ENCODE measurements at places on chromosomes 3 and 15.

- no peak for DNase-seq
These were observed 44.2 kb downstream of the SGO1 start for GRCh38 chr3:20141851-20142250.

- no peak for DNase-seq
These were observed 45.2 kb upstream of the SYNPR start for GRCh38 chr3:63232764-63233396.

GRCh38 chr3:100957261-100957986, 35.8 kb downstream of the ABI3BP start:
- DNase-seq = peak; percentile 19

- DNase-seq = no peak
These were observed 18.4 kb downstream of the ILDR1 start for GRCh38 chr3:122003606-122004005.

DNA sequence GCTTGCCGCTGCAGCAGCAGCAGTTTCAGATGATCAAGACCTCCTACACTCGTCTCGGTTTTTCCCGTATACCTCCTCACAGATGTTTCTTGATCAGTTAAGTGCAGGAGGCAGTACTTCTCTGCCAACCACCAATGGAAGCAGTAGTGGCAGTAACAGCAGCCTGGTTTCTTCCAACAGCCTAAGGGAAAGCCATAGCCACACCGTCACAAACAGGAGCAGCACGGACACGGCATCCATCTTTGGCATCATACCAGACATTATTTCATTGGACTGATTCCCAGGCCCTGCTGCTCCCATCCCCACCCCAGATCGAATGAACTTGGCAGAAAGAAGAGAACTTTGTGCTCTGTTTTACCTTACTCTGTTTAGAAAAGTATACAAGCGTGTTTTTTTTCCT, 17.6 kb downstream of the CALML4 start:
- DNase-seq = peak; percentile 72

DNA sequence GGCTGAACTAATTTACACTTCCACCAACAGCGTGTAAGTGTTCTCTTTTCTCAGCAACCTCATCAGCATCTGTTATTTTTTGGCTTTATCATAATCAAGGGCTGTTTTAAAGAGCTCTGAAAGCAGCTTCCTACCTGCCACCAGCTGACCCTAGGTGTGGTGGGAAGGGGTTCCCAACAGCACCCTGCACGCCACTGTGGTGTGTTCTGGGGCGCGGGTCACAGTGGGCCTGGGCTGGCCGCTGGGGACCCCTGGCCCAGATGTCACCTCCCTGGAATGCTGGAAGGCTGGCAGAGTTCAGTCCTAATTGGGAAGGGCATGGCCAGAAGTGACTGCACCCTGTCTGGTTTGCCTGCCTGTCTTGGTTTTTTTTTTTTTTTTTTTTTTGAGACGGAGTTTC, 82.2 kb downstream of the ASB7 start:
- DNase-seq = no peak

DNA sequence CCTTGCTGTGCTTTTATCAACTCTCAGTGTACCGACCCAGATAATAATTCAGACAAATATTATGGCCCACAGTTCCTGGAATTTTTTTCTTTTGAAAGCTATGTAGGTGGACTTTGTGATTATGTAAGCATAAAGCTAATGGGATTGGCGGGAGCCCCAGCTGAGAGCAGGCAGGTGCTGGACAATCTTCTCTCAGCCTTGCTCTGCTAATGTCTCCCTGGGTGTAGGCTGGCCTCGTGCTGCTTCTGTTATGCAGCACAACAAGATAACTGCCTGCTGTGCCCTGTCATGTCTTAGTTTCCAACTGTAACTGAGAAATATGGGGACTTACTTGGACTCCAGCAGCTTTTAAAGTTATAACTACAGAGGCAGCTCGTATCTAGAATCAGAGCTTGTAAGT, 415.0 kb downstream of the PDCD6IP start:
- DNase-seq = no peak

Measured in AG09319 (cell line).